ENCODE measurements at places on chromosomes 5 and 9. TPM values are rescaled to one million over a fixed set of nuclear protein-coding genes. Genes with fewer than 3 reads are reported as not detected.

- no peak for DNase-seq
Observed at GRCh38 chr5:122736086-122736845, 38.6 kb upstream of the SNX2 start.

DNA sequence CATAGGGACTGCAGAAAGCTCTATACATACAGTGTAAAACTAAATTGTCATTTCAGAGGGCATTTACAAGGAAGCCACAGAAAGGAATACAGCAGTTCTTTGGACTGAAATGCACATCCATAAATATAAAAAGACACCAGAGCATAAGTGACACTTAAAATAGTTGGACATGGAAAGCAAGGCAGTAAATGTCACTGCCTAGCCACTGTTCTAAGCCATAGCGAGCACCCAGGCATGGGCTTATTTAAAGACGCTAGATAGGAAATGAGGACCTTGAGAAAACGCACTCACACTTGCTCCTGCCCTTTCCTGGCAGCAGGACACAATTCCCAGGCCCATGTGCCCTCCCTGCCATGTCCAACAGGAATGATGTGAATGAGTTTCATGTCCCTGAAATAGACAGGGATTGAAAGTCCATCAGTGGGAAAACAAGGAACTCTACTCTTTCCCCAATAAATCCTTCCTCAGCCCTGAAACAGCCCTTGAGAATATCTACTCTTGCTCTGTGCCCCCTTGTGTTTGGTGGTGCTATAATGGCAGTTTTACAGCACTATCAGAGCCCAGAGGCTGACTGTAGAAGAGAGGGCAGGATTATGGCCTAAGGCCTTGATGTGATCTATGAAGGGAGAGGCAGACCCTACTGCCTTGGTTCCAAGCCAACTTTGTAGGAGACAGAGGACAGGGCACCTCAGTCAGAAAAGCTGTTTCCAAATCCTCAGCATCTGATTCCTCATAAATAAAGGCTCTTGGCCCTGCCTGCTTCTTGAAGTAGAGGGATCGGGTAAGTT is 182.9 kb downstream of the SAXO1 start:
- no peak for DNase-seq

SUSD1 gene
- total RNA-seq, result 4.0 TPM

DNA sequence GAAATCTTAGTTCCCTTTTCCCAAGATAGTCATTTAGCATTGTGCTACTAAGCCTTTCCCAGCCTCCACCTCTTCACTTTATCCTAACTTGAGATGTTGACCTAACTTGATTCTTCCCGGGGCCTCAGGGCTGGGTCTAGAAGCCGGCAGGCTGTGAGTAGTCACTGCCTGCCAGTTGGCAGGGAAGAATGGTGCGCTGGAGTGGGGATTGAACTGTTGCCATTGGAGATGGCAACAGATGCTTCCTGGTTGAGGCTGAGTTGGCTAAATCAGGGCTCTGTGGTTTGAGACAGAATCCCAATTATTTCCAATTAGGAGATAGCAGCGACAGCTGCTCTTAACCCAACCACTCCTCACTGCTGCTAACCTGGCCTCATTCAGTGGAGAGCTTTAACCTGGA is 343.1 kb downstream of the BRINP1 start:
- no peak for DNase-seq

SLC27A6 gene
- not detected for total RNA-seq

IFNA13 gene
- total RNA-seq, result not detected

DNA sequence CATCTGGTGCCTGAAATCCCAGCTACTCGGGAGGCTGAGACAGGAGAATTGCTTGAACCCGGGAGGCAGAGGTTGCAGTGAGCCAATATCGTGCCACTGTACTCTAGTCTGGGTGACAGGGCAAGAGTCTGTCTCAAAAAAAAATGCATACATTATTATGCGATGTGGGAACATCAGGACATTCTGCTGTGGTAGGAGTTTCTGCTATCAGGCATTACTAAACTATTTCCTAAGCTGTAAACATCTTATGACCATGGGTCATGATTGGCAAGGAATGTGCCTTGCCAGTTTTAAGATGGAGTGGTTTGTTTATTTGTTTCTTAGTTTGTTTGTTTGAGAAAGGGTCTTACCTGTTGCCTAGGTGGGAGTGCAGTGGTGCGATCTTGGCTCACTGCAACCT is 45.1 kb upstream of the FAM120A start:
- no peak for DNase-seq

DNA sequence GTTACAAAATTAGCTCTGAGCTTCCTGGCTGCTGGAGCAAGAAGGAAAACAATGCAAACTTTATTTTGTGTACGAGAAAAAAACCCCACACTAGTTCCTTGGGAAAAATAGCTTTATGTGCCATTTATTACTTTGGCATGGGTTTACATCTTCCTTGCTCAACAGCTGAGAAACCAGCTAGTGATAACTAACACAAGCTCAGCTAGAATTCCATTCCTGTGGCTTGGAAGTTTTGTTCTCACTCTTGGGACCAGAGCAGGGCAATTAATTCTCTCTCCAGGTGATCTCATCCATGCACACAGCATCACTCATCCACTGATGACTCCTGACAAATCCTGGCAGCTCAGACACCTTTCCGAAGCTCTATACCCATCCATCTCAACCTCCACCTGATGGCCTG is 104.1 kb downstream of the CRB2 start:
- no peak for DNase-seq

DNA sequence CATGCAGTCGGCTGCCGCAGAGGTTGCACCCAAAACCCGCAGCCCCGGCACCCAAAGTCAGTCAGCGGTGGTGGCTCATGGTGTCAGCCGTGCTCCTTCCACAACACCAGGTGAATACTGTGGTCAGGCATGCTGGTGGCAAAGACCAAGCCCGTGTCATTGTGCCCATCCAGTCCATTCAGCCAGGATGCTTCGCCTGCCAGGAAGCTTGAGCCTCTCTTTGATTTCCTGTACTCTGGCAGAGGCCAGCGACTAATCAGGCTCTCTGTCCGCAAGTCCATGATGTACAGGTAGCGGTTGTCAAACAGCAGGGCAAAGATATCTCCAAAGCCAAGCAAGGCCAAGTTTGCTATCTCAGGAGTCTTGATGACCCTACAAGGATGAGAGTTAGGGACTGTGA is 28.7 kb downstream of the FBXW2 start:
- DNase-seq, result no peak

ACTBL2 gene
- not detected for total RNA-seq

DNA sequence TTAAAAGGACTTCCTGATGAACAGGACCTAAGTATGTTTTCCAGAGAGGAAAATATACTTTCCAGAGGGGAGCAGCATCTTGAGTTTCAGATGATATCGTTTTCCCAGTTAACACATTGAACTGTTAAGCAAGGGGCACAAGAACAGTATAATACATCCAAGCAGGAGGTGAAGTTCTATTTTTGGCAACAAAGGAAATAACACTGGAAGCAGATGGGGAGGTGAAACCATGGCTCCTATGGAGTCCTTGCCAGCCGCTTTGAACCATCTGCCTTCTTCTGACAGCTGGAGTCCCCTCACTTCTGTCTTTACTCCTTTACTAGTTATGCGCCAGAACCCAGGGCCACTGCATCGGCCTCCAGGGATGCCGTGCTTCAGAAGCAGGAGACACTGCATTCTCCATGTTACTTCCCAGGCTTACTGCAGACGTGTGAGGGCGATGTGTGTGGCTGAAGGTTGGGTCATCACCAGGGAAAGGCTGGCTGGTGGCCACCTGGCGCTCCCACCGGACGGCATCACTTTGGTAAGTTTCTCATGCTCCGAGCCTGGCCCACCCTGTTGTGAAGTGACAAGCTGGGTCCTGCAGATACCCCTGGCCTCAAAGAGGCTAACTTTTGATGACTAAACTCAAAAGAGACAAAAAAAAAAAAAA is 77.8 kb downstream of the TTLL11 start:
- DNase-seq, result no peak

DNA sequence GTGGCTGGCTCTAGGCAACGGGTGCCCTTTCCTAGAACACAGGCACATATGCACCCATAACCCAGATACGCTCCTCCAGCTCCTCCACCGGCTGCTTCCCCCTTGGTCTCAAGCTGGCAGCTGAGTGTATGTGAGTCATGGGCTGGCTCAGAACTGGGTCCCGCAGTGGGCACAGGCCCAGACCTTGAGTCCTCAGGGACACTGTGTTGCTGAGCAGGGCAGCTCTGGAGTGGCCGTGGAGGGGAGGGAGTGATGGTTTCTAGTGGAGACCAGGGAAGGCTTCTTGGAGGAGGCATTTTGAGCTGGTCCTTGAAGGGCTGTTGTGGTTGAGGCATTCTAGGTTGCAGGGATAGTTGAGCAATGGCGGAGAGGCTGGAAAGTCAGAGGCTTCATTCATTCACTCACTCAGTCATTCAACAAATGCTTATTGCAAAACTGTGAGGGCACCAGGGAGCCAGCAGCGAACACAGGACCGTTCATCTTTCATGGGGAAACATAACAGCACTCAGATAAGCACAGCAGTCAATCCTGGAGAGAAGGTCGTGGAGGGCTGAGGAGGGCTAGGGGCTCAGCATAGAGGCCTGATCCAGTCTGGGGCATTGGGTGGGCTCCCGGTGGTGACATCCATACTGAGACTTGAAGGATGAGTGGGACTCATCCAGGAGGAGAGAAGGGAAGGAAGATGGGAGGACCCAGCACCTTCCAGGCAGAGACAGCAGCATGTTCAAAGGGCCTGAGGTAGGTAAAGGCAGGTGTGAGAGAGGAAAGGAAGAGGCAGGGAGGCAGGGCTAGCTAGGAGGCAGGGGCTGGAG is 2.4 kb downstream of the BBLN start:
- DNase-seq, result no peak

- no peak for DNase-seq
Observed at GRCh38 chr5:33300209-33300742, 140.5 kb upstream of the TARS1 start.

DNA sequence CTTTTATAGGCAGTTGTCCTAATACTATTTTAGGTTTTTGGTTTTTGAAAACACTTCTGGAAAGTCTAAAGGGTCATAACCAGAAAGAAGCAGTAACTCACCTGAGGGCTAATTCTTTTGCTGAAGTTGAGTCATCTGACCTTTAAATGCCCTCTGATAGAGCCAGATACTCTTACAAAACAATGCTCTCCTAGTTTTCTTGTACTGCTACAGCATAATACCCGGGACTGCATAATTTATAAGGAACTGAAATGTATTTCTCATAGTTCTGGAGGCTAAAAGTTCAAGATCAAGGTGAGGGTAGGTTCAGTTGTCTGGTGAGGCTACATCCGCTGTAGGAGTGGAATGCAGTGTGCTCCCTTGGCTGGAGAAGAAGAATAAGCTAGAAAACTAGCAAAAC is 670.3 kb downstream of the TLE4 start:
- no peak for DNase-seq

DNA sequence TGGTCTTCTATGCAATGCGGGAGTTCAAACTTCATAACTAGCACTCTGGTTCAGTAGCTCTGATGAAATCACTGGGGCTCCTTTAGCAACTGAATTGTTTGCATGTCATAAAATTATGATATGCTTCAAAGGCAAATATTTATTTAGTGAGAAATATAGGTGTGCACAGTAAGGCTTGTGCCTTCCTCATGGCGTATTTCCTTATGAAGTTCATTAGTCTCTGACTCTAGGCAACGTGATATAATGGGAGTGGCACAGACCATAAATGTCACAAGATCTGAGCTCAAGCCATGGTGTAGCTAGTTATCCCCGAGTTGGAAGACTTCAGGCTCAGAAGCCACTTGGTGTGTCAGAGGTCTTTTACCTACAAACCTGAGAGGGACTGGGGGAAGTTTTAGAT is 35.5 kb downstream of the PIP5K1B start:
- DNase-seq, result no peak

TAS2R1 gene
- not detected for total RNA-seq

GRCh38 chr5:119336845-119337580 is 18.8 kb upstream of the TNFAIP8 start:
- no peak for DNase-seq

DNA sequence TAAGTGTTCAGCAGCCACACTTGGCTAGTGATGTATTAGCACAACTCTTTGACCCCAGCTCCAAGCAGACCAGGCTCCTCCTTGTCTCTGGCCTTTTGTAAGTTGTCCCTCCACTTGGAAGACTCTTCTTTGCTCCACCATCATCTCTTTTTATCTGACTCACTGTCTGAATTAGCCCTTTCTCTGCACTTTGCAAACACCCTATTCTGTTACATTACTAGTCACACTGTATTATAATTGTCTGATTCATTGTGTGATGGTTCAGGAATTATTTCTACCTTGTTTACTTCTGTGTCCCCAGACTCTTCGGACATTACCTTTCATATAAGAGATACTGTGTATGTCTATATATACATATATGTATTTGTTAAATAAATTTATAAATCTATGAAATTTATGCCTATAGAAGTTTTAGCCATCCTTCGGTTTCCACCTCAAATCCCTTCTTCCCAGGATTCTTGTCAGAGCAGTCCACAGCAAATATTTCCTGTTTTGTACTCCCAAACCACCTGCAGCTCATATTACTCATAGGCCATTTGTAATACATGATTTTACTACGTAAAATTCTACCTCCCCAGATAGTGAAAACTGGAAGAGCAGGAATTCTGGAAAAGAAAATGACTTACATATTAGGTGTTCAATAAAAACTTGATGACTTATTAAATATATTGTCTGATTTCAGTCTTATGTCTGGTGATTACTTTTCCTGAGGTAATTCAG is 69.0 kb downstream of the MTAP start:
- DNase-seq, result no peak

ARID3C gene
- total RNA-seq, result not detected

DNA sequence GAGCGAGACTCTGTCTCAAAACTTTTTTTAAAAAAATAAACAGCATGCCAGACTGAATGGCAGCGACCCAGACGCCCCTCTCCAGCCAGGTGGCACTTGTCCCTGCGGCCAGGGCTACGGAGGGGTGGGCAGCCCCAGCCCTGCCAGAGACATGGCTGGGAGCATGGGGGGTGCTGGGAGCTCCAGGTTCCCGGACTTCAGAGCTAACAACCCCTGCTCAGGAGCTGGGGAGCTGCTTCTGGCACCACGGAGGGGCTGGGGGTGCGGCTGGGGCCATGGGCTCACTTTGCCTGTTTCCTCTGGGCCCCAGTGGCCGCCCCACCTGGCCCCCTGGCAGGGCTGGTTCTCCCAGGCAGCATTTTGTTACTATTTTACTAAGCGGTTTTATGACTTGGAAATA is 49.9 kb downstream of the SLC12A7 start:
- no peak for DNase-seq

STKLD1 gene
- 0.92 TPM for total RNA-seq

DNA sequence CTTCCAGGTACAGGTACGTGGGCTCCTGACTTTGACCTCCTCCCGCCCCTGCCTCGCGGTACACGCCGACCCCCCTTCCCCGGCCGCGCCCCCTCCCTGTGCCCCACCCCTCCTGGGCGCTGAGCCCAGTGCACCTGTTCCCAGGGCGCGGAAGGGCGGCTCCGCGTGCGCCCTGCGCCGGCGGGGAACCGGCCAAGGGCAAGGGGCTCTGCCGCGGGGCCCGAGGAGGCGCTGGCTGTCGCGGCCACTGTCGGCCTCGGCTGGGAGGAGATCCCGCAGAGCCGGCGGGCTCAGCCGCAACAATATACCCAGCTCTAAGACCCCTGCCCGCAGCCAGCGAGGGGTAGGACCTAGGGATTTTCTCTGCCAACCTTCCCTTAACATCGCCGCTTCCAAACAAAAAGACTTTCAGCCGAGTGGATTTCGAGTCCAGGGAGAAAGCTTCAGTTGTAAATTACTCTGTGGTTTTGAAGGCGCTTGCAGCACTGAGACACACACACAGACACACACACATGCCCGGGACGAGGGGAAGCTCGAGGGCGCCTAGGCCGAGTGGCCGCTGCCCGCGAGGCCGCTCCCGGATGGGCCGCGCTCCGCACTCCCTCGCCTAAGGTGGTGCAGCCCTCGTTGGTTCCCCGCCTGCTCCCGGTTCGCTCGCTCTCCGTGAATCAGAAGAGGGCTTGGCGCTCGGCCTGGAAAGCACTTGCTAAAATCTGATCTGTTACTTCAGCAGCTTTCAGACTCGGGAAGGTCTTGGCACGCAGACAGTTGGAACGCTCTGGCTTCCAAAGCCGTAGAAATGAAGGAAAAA is 1.2 kb downstream of the FGF18 start:
- DNase-seq, result no peak

Measured in CD8-positive, alpha-beta T cell (primary cell).